ENCODE measurements at places on chromosomes 6 and 20. TPM values are rescaled to one million over a fixed set of nuclear protein-coding genes. Genes with fewer than 3 reads are reported as not detected.

Gene SIRPD
- not detected for total RNA-seq

Gene ADTRP
- total RNA-seq: not detected

Gene KCNK15
- total RNA-seq: 0.22 TPM

Gene VARS2
- total RNA-seq: 47.0 TPM

Gene IMPG1
- 0.51 TPM for total RNA-seq

Gene GSTA2
- total RNA-seq: not detected

Gene MLN
- total RNA-seq: not detected

Gene KCNQ5
- 1.5 TPM for total RNA-seq

Gene HLA-DRB1
- 0.34 TPM for total RNA-seq

Gene EGFL8
- 23.0 TPM for total RNA-seq

Gene CLPSL1
- not detected for total RNA-seq

Gene EPPIN
- not detected for total RNA-seq

Gene ECT2L
- 2.7 TPM for total RNA-seq

Gene GTSF1L
- not detected for total RNA-seq

Gene NAPB
- 74.1 TPM for total RNA-seq

Gene LY6G6C
- 1.8 TPM for total RNA-seq

Gene DUSP15
- 19.3 TPM for total RNA-seq

Gene OXT
- not detected for total RNA-seq

Gene MROH8
- 2.6 TPM for total RNA-seq

Gene TENT5A
- 2.7 TPM for total RNA-seq

Gene TFAP2D
- total RNA-seq: not detected

Gene SPTLC3
- total RNA-seq: not detected

Gene XKR7
- total RNA-seq: 284 TPM

Gene TRIM38
- total RNA-seq: 0.05 TPM

Gene TP53TG5
- not detected for total RNA-seq

Gene CD40
- total RNA-seq: 1.2 TPM

Gene UBD
- total RNA-seq: not detected

Gene TDRD6
- total RNA-seq: 0.64 TPM

Gene HSPA12B
- total RNA-seq: 0.44 TPM

Gene CYP24A1
- not detected for total RNA-seq

Gene LIN28B
- 105 TPM for total RNA-seq

Gene ISM1
- total RNA-seq: 0.32 TPM

Gene B3GALT4
- total RNA-seq: 8.6 TPM

Gene BTN1A1
- not detected for total RNA-seq

Gene ATP9A
- total RNA-seq: 66.1 TPM

Gene PRR18
- not detected for total RNA-seq

Gene DDX43
- not detected for total RNA-seq

Gene PLA2G7
- 0.44 TPM for total RNA-seq

Gene EFCAB8
- not detected for total RNA-seq

Gene DPPA5
- not detected for total RNA-seq

Gene NFATC2
- not detected for total RNA-seq

Gene TSPO2
- total RNA-seq: not detected

Gene RUNX2
- total RNA-seq: not detected

Gene TMEM151B
- 51.3 TPM for total RNA-seq

Gene PRDM13
- 13.9 TPM for total RNA-seq

Gene SLC17A9
- total RNA-seq: 1.8 TPM

Gene ZNF334
- 32.9 TPM for total RNA-seq

Gene IL17F
- not detected for total RNA-seq

Gene MYMX
- total RNA-seq: 0.91 TPM

Data from glutamatergic neuron (in vitro differentiated cells).